ENCODE measurements at places on chromosomes 16 and 17. TPM values are rescaled to one million over a fixed set of nuclear protein-coding genes. Genes with fewer than 3 reads are reported as not detected.

Gene CA10
- total RNA-seq, result not detected

Gene PRAC2
- not detected for total RNA-seq

Gene GDPD3
- total RNA-seq, result 25.8 TPM

Gene ZNF423
- not detected for total RNA-seq

Gene CCL3
- total RNA-seq, result 64.4 TPM

Gene FOXO3B
- total RNA-seq, result 2.1 TPM

Gene APOBR
- 2.9 TPM for total RNA-seq

Data from activated naive CD4-positive, alpha-beta T cell treated with anti-CD3 and anti-CD28 coated beads, Interleukin-2, amount 50 U/mL, for 72 hours (primary cell).